ENCODE measurements at places on chromosomes 3 and 15. TPM values are rescaled to one million over a fixed set of nuclear protein-coding genes. Genes with fewer than 3 reads are reported as not detected.

The ZNF502 gene
- total RNA-seq: 3.6 TPM

The CCNDBP1 gene
- 72.9 TPM for total RNA-seq

The FBXO40 gene
- total RNA-seq: under 0.01 TPM

The GRAMD2A gene
- total RNA-seq: 0.14 TPM

The CEP63 gene
- 26.1 TPM for total RNA-seq

The NOX5 gene
- total RNA-seq: under 0.01 TPM

The BAHD1 gene
- total RNA-seq: 6.8 TPM

The SOX14 gene
- total RNA-seq: not detected

The IL5RA gene
- total RNA-seq: not detected

The CEMIP gene
- 0.11 TPM for total RNA-seq

The TMEM108 gene
- total RNA-seq: 0.40 TPM

The CAMK2N2 gene
- total RNA-seq: not detected

The VGLL3 gene
- total RNA-seq: 5.0 TPM

The ENTPD3 gene
- 0.07 TPM for total RNA-seq

The CACNA2D2 gene
- total RNA-seq: not detected

The SLC7A14 gene
- 3.0 TPM for total RNA-seq

The ZPLD1 gene
- 0.07 TPM for total RNA-seq

The CPB1 gene
- not detected for total RNA-seq

The CHRM5 gene
- total RNA-seq: not detected

The KCNAB1 gene
- total RNA-seq: 0.40 TPM

The CIP2A gene
- 26.0 TPM for total RNA-seq

The ZBTB47 gene
- 17.3 TPM for total RNA-seq

The GPR62 gene
- 0.07 TPM for total RNA-seq

The FGF12 gene
- total RNA-seq: 1.3 TPM

The B3GNT5 gene
- total RNA-seq: 24.9 TPM

The CASR gene
- not detected for total RNA-seq

The PXYLP1 gene
- 2.1 TPM for total RNA-seq

The PLA2G4F gene
- not detected for total RNA-seq

The UBXN7 gene
- 21.9 TPM for total RNA-seq

The SLC6A11 gene
- not detected for total RNA-seq

The MEIS2 gene
- 53.1 TPM for total RNA-seq

The SYNM gene
- total RNA-seq: 5.9 TPM

The GP5 gene
- total RNA-seq: 0.07 TPM

The MASP1 gene
- 0.46 TPM for total RNA-seq

The A4GNT gene
- total RNA-seq: not detected

The PRSS50 gene
- not detected for total RNA-seq

The DISP2 gene
- 0.07 TPM for total RNA-seq

The SLITRK3 gene
- total RNA-seq: not detected

The ITIH1 gene
- not detected for total RNA-seq

The ZNF385D gene
- 0.79 TPM for total RNA-seq

The PRR20G gene
- total RNA-seq: not detected

The GOLGA6B gene
- total RNA-seq: not detected

The CCR8 gene
- not detected for total RNA-seq

The DYNLT2B gene
- 12.3 TPM for total RNA-seq

The RPL32 gene
- 2,003 TPM for total RNA-seq

Measured in pulmonary artery endothelial cell (primary cell).